ENCODE measurements at places on chromosomes 5 and 9.

- no peak for DNase-seq
Observed at GRCh38 chr9:2236850-2237249, 221.7 kb downstream of the SMARCA2 start.

GRCh38 chr9:69276775-69277174 lies 48.2 kb upstream of the ENTREP1 start:
- DNase-seq, result no peak

DNA sequence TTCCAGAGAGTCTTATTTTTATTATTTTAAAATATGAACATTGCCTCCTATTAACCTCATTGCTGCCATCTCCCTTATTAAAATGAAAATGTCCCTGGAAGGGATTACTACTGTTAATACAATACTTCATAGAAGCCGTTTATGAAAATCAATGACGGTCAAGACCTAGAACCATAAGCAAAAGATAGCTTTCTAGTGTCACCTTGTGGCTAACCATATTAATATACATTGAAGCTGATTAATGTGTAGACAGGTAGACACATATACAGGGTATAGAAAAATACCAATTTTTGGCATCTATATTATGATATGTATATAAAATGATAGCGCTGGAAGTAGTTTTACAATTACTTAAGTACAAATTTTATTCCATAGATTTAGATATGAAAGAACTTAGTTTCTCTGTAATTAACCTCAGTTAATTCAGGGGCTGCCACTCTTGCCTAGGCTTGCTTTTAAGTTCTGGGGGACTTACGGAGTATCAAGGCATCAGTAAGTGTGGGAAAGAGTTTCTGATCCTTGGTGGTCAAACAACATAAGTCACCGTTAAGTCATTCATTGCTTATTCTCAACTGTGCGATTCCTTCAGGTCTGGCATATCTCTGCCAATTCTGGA lies 2.5 kb upstream of the YTHDC2 start:
- no peak for DNase-seq

- no peak for DNase-seq
Observed at GRCh38 chr5:91419136-91419535, 36.0 kb upstream of the ARRDC3 start.

DNA sequence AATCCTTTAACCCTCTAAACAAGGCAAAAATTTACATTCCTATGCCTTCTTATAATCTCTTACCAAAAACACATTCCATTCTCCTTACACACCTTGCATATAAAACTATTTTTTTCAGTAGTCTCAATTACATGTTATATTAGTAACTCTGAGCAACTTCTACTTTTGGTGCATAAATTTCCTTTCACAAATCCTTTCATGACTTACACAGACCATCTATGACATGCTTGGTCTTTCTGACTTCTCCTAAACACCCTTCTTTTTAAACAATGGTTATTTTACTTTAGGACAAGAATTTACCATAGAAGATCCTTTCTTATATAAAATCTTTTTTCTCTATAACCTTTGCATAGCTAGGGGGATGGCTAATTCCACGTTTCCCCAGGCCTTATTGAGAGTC lies 208.0 kb upstream of the ARRDC3 start:
- no peak for DNase-seq

- DNase-seq, result no peak
Observed at GRCh38 chr9:89776795-89777525, 172.1 kb downstream of the GADD45G start.

GRCh38 chr5:5050801-5051200 lies 89.3 kb upstream of the ADAMTS16 start:
- DNase-seq, result no peak

DNA sequence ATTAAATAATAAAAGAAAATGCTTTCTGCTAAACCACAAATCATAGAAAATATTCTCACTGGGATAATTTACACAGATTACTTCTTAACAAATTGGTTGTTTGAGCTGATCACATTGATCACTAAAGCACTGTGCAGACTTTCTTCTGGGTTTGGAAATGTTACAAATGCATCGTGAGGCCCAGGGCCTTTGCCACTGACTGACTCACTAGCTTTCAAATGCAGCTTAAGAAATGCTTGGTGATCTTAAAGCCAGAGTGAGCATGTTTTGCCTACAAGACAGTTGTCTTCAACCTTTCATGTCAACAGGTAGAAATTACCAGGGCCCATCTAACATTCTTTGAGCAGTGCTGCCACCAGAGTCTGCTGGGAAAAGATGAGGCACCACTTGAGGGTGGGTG lies 252.3 kb upstream of the ADRA1B start:
- no peak for DNase-seq

All from T follicular helper cell (primary cell).